ENCODE measurements at places on chromosomes 12 and 14. TPM values are rescaled to one million over a fixed set of nuclear protein-coding genes. Genes with fewer than 3 reads are reported as not detected.

Gene TSHR
- 0.98 TPM for total RNA-seq

GRCh38 chr14:106551265-106551664, 1024.9 kb downstream of the TMEM121 start:
- no peak overlapping the region for H3K27ac ChIP-seq
- H3K36me3 ChIP-seq = no peaks in the 10 kb centered on the region
- no peaks in the 10 kb centered on the region for H3K27me3 ChIP-seq
- H3K4me1 ChIP-seq = no peaks in the 10 kb centered on the region
- H3K4me3 ChIP-seq = no peak overlapping the region

DNA sequence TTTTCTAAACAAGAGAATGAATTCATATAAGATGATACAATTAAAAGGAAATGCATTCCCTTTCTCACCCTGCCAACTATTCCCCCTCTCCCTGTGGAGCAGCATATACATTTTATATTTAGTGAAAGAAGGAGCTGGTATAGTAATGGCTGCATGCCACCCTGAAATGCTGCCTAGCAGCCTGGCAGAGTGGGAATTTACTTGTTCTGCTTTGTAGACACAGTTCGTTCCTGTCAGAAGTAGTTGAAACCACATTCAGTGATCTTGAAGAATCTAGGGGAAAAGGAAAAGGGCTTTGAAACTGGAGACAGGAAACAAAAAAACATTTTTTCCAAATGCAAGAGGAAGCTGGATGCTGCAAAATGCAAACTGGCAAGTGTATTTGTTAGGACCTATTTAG, 176.0 kb upstream of the PLEKHA5 start:
- no peak overlapping the region for H3K4me3 ChIP-seq
- H3K27ac ChIP-seq = no peak overlapping the region
- H3K27me3 ChIP-seq = no peaks in the 10 kb centered on the region
- no peaks in the 10 kb centered on the region for H3K36me3 ChIP-seq
- DNase-seq = no peak

Gene SLC16A7
- total RNA-seq = 33.9 TPM

GRCh38 chr14:63011623-63012022, 33.6 kb downstream of the KCNH5 start:
- no peak for DNase-seq
- H3K4me3 ChIP-seq = no peak overlapping the region
- H3K27me3 ChIP-seq = no peaks in the 10 kb centered on the region
- H3K27ac ChIP-seq = no peak overlapping the region
- H3K36me3 ChIP-seq = no peaks in the 10 kb centered on the region

- H3K36me3 ChIP-seq = no peaks in the 10 kb centered on the region
- no peaks in the 10 kb centered on the region for H3K27me3 ChIP-seq
- peak overlapping the region; percentile 90 for H3K4me3 ChIP-seq
- no peaks in the 10 kb centered on the region for H3K4me1 ChIP-seq
Measured at GRCh38 chr12:62604373-62604772, 137.7 kb downstream of the MON2 start.

Data from kidney (tissue), 22 donors.